CD4-positive, alpha-beta T cell treated with Interleukin-4 for 1 hour (primary cell): ENCODE measurements at places on chromosomes 2 and 18.

DNA sequence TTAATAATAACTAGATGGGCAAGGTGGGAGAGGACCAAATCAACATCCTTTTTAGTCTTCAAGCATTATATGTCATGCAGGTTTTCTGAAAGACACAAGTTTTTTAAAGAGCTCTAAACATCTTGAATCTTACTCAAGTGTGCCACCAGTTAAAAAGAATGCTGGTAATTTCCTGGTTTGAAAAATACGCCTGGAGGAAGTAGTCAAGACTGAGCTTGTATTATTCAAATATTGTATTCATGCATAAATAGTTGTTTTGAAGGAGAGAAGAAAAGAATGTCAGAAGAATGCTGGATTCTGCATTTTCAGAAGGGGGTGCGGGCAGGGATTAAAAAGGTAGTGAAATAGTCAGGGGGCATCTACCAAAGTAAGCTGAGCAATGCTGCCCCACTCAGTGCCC is 90.7 kb downstream of the WDPCP start:
- DNase-seq, result no peak

DNA sequence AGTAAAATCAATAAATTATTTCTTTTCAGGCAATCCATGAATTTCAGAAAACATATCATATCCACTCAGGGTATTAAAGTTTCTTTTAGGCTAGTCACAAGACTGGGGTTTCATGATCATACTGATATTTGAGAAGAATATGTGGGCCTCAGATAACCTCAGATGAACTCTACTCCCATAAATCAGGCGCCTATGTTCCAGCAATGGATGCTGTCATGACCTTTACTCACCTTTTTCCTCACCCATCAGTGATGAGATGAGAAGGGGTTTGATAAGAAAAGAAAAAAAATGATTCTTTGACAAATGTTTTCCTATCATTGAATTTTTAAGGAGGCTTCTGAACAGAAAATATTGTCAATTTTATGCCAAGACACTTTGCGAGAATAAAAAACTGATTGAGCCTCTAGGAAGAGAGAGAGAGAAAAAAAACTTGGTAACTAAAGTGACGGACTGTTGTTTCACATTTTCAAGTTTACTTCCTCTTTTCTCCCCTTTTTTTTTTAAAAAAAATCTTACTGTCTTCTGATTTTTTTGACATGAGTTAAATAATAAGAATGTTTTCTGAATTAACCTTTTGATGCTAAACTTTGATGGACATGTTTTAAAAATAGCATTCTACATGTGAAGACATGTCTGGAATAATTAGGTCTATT is 309.1 kb upstream of the MAP2 start:
- DNase-seq, result no peak

DNA sequence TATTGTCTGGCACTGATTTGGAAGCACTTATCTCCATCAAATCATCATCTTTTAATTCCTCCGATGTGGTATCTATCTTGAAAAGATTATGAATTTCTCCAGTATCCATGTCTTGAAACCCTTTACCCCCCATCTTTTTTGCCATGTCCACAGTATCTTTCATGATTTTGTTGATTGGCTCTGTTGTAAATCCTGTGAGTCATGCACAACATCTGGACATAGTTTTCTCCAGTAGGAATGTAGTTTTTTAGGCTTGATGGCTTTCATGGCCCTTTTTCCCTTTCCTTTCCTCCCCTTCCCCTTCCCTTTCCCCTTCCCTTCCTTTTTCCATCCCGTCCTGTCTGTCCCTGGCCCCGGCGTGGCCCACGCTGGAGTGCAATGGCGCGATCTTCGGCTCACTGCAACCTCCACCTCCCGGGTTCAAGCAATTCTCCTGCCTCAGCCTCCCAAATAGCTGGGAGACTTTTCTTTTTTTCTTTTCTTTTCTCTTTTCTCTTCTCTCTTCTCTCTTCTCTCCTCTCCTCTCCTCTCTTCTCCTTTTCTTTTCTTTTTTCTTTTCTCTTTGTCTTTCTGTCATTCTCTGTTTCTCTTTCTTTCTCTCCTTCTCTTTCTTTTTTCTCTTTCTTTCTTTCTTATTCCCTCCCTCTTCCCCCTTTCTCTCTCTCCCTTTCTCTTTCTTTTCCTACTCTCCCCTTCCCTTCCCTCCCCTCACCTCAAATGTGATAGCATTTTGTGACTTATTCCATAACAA is 18.4 kb upstream of the ZNF638 start:
- no peak for DNase-seq

DNA sequence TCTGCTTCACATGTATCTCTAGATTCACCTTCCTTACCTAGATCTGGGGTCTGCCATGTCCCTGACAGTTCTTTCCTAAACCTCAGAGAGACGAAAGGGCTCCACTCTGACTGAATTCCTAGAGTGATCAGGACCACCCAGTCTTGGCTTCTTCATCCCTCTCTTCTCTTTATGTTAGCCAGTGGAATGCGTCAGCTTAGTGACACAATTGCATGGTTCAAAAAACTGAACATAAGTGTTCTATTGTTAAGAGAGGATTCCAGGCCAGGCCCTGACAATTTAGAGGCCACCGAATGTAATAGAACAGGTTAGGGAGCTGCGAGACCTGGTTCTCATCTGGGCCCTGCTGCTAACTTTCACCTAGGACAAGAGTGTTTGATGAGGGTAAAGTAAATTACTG is 10.0 kb downstream of the PRELID3A start:
- no peak for DNase-seq

GRCh38 chr2:17851731-17852585 is 26.5 kb upstream of the KCNS3 start:
- peak; percentile 2 for DNase-seq
